Activated naive CD8-positive, alpha-beta T cell treated with anti-CD3 and anti-CD28 coated beads, Interleukin-2, amount 10 ng/mL, durations not matched to agents 7 days and 5 days (primary cell): ENCODE measurements at places on chromosomes 13 and 19. TPM values are rescaled to one million over a fixed set of nuclear protein-coding genes. Genes with fewer than 3 reads are reported as not detected.

IRGC gene
- not detected for total RNA-seq

UBAC2 gene
- total RNA-seq, result 79.1 TPM

LSR gene
- total RNA-seq, result 36.3 TPM

PSG1 gene
- not detected for total RNA-seq

FFAR1 gene
- total RNA-seq, result not detected

ZNF536 gene
- not detected for total RNA-seq

GJB2 gene
- 0.22 TPM for total RNA-seq

PCCA gene
- 16.5 TPM for total RNA-seq

C19orf73 gene
- 1.3 TPM for total RNA-seq

TMPRSS9 gene
- not detected for total RNA-seq

CCL25 gene
- total RNA-seq, result 19.0 TPM

RYR1 gene
- total RNA-seq, result 2.9 TPM

ZNF99 gene
- not detected for total RNA-seq

XAB2 gene
- total RNA-seq, result 58.1 TPM
